ENCODE measurements at places on chromosomes 1 and 21.

- DNase-seq = no peak
These were observed 5.7 kb downstream of the LRRC3 start for GRCh38 chr21:44461005-44461404.

- DNase-seq = no peak
These were observed 4.1 kb upstream of the TRAF3IP3 start for GRCh38 chr1:209751627-209752231.

DNA sequence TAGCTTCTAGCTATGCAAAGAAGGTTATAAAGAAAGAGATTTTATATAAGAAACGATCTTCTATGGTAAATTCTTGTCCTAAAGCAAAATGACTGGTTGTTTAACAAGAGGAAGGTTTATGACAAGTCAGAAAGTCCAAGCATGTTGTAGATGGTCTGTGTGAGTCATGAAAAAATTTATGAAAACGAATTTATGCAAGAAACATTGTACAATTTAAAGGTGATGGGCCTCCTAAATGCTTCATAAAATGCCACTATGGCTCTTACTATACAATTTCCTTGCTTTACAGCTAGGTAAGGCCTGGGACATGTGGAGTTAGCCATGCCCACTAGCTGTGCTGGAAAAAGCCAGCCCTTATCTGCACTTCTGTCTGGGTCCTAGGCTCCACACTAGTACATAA is 125.4 kb downstream of the PTGER3 start:
- no peak for DNase-seq

- DNase-seq = no peak
These were observed 26.7 kb downstream of the BTG3 start for GRCh38 chr21:17585875-17586450.

- DNase-seq = no peak
These were observed 5.6 kb downstream of the CTSS start for GRCh38 chr1:150760013-150760412.

- DNase-seq = no peak
These were observed 77.7 kb upstream of the TMEM51 start for GRCh38 chr1:15075817-15076216.

DNA sequence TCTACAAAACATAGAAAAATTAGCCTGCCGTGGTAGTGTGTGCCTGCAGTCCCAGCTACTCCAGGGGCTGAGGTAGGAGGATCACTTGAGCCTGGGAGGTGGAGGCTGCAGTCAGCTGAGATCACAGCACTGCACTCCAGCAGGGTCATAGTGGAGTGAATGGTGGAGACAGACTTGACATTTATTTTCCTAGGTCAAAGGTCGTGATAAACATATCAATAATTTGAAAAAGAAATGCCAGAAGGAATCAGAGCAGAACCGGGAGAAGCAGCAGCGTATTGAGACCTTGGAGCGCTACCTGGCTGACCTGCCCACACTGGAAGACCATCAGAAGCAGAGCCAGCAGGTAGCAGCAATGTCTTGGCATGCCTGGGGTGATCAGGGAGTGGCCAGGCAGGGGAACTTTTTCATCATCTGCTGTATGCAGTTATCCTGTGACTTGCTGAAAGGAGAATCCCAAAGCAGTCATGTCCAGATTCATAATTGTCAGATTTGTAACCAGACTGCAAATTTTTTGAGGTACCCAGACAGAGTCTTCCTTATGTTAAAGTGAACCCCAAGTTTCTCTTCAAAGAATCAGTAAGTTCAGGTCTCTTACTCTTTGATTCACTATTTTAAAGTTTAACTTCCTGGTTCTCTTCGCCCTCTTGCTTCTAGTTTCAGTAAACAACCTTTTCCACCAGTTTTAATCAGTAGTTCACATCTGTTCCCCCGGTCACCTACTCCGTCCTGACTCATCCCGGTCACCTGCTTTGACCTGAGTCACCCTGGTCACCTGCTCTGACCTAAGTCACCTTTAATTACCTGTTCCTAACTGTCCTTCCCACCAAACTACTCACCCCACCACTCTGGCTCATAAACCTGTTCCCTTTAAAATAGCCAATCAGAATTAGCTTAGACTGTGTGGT is 11.3 kb upstream of the SH3BGRL3 start:
- DNase-seq = no peak

DNA sequence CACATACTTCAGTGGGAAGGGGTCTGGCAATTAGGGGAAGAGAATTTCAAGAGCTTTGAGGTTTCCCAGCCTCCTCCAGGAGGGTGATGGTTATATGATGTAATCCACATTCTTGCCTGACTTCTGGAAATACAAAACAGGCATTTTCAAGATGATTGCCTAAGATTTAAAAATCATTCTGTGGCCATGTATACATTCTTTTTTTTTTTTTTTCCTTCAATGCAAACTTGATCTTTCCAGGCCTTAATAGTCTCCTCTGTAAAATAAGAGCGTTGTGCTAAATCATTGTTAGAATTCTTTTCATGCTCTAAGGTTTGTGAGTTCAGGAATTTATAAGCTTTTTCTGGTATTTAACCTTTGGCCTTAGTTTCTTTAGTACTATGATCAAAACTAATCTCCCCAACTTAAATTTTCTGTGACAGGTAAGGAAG is 192.3 kb upstream of the HMCN1 start:
- DNase-seq = no peak

GRCh38 chr1:55209247-55209646 is 5.9 kb downstream of the USP24 start:
- DNase-seq = no peak

DNA sequence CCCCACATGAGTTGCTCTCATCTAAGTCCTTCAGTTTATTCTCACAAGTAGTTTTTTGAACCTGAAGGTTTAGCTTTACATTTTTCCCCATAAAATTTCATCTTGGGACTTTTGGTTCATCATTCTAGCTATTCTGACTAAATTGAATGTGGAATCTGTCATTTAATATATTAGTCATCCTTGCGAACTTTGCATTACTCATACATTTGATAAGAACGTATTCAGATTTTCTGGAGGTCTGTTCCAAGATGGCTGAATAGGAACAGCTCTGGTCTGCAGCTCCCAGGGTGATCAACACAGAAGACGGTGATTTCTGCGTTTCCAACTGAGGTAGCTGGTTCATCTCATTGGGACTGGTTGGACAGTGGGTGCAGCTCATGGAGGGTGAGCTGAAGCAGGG is 59.8 kb upstream of the CSF1 start:
- no peak for DNase-seq

- DNase-seq = no peak
These were observed 1.9 kb downstream of the RUSC1 start for GRCh38 chr1:155322571-155322952.

- DNase-seq = no peak
These were observed 68.3 kb downstream of the C4BPA start for GRCh38 chr1:207172321-207172720.

DNA sequence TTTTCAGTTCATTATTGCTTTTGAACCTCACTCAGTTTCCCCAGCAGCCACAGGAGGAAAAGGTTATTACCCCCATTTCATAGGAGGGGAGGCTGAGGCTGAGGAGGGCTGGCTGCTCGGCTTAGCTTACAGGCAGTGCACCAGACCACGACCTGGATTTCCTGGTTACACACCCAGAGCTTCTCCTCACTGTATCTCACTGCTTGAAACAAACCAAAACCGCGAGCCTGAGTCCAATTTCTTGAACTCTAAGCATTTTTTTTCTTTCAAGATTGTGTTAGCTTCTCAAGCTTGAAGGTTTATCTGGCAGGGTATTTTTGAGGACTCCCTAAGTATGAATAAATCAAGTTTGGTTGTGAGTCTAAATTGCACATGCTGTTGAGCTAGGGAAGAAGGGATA is 188.9 kb upstream of the EDN2 start:
- peak; percentile 45 for DNase-seq

GRCh38 chr1:111270771-111271463 is 19.7 kb upstream of the CHIA start:
- peak; percentile 27 for DNase-seq

DNA sequence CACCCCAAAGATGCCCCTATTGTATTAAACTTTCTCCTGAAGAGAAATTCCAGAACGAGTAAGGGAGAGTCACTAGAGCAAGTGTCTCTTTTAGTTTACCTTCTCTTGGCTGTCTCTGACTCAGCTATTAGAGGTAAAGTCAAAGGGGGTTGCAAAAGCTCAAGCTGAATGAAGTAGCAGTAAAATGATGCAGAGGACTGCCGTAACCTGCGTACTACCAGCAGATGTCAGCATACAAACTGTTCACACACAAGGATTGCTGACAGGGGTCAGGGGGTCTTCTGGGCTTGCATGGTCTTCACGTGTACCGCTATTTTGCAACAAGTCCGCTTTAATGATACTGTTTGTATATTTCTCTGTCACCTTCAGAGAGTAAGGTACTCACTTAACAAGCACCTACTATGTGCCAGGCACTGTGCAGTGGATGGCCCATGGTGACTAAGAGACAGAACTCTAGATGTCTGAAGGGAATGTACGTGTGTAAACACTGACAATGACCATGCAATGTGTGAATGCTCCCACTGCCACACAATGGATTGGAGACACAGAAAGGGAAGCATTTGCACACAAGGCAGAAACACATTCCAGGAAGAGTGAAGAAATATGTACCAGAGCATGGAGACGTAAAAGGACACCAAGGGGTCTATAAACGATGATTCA is 34.9 kb downstream of the CHML start:
- no peak for DNase-seq

GRCh38 chr1:196409586-196409985 is 198.7 kb downstream of the KCNT2 start:
- DNase-seq = no peak

GRCh38 chr1:181568736-181569135 is 85.4 kb downstream of the CACNA1E start:
- no peak for DNase-seq

GRCh38 chr1:172704420-172705210 is 45.7 kb downstream of the FASLG start:
- DNase-seq = no peak

- DNase-seq = no peak
These were observed 53.4 kb downstream of the UBR4 start for GRCh38 chr1:19156676-19157075.

GRCh38 chr1:86699186-86699585 is 5.2 kb upstream of the SH3GLB1 start:
- no peak for DNase-seq

- peak; percentile 56 for DNase-seq
These were observed 12.2 kb downstream of the KIAA0319L start for GRCh38 chr1:35544976-35545375.

GRCh38 chr1:233912909-233913308 is 8.4 kb downstream of the SLC35F3 start:
- DNase-seq = no peak

GRCh38 chr1:224378855-224379631 is 22.4 kb downstream of the CNIH4 start:
- DNase-seq = no peak

DNA sequence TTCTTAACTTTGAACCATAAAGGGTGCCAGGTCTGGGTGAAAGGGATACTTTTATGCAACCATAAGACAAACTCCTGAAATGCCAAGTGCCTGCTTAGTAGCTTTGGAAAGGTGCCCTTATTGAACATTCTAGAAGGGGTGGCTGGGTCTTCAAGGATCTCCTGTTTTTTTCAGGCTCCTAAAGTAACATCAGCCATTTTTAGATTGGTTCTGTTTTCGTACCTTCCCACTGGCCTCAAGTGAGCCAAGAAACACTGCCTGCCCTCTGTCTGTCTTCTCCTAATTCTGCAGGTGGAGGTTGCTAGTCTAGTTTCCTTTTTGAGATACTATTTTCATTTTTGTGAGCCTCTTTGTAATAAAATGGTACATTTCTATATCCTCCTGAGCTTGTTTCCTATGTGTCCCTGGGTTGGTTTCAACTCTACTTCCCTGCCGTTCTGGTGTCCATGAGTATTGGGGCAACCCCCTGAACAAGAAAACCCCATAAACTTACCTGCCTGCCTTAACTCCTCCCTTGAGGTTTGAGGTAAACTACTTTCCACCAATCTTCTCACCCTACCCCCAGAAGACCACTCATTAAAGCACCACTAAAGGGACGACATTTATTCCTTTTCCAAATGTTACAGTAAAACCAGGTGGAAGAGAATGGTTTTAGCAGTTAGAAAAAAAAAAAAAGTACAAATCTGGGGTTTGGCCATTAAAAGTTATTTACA is 2.6 kb downstream of the MARCKSL1 start:
- no peak for DNase-seq

DNA sequence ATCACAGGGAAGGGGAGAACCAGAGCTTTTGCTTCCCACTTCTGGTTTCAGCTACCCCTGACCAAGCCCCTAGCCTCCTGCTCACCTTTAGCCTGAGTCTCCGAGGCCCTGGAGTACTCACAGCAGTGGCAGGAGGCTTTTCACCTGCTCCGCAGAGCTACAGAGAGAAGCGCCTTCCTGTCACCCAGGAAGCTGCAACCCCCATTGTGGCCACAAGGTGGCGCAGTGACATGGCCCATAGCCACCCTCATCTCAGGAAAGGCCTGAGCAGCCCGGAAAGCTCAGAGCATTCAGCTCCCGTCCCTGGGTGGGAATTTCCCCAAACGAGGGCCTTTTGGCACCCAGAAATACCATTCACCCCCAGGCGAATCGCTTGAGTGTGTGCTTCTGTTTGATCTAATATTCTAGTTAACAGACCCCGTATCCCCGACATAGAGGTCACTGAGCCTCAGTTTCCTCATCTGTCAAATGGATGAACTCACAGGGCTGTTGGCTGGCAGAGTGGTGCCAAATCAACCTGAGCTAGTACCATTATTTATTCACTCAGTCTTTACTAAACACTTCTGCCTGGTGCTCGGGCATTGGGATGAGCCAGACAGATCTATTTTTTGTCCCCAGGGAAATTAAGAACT is 25.3 kb downstream of the A3GALT2 start:
- DNase-seq = peak; percentile 92

- no peak for DNase-seq
These were observed 120.8 kb downstream of the LMO4 start for GRCh38 chr1:87449348-87449963.

DNA sequence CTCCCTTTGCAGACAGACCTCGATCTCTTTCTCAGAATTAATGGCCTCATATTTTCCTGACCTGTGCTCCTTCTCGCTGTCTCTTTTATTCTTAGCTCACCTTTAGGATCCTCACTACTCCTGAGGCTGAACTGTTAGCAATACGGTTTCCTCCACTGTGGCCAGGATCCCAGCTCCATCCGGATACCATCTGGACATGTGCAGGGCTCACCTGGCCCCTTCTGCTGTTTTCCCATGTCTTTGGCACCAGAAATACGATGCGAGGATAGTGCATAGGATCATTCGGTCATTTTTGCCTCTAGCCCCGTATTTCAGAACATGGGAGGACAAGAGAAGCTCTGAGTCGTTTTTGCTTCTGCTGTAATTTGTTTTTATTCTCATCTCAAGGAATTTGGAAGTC is 108.5 kb upstream of the KIF26B start:
- no peak for DNase-seq

GRCh38 chr1:219264561-219264960 is 90.9 kb downstream of the LYPLAL1 start:
- DNase-seq = no peak

DNA sequence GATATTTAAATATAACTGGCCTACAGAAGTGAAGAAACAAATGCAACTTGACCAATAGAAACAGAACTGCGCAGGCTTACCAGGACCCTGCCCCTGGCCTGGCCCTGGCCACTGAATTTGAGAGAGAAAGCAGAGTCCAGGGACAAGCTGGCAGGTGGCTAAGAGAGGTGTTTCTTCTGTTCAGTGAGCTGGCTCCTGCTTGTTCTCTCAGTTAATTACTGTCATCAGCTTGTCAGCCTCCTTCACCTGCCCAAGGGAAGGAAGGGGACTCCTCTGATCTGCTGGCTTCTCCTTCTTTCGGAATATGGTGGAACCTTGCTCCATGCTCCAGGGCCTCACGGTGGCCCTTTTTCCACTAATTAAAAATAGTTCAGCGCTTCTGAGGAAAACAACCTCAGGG is 388.4 kb downstream of the DISC1 start:
- no peak for DNase-seq

GRCh38 chr1:17239420-17239819 is 9.5 kb upstream of the PADI3 start:
- DNase-seq = no peak

- DNase-seq = no peak
These were observed 37.6 kb downstream of the DIPK1A start for GRCh38 chr1:92923664-92924063.
